NCI-H526 treated with DMSO at 0.1 percent for 48 hours (cell line): ENCODE measurements at places on chromosomes 6 and 20.

- DNase-seq: no peak
Measured at GRCh38 chr6:18330548-18331081, 56.5 kb upstream of the RNF144B start.

GRCh38 chr20:51687108-51687507 lies 81.1 kb downstream of the ATP9A start:
- DNase-seq: no peak

GRCh38 chr6:130116273-130116672 lies 97.9 kb downstream of the L3MBTL3 start:
- no peak for DNase-seq

GRCh38 chr20:54061101-54061881 lies 9.1 kb downstream of the BCAS1 start:
- DNase-seq: no peak

DNA sequence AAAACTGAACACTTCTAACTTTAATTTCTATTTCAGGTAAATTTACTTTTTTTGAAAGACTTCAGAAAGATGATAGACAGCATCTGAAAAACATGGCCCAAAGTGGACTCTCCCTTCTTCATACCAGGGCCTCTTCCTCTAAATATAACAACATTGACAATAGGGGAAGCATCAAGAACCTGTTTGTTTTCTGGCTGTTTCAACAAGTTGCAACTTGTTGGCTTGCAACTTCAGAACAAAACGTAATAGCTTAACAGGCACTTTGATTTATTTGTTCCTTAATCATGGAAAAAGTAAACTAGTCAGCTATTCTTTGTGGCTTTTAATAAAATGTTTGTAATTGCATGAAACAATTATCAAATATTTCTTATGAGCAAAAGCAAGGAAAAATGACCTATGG lies 34.3 kb downstream of the RGS17 start:
- no peak for DNase-seq

- DNase-seq: peak; percentile 84
Measured at GRCh38 chr20:49484180-49485140, 2.0 kb upstream of the KCNB1 start.

DNA sequence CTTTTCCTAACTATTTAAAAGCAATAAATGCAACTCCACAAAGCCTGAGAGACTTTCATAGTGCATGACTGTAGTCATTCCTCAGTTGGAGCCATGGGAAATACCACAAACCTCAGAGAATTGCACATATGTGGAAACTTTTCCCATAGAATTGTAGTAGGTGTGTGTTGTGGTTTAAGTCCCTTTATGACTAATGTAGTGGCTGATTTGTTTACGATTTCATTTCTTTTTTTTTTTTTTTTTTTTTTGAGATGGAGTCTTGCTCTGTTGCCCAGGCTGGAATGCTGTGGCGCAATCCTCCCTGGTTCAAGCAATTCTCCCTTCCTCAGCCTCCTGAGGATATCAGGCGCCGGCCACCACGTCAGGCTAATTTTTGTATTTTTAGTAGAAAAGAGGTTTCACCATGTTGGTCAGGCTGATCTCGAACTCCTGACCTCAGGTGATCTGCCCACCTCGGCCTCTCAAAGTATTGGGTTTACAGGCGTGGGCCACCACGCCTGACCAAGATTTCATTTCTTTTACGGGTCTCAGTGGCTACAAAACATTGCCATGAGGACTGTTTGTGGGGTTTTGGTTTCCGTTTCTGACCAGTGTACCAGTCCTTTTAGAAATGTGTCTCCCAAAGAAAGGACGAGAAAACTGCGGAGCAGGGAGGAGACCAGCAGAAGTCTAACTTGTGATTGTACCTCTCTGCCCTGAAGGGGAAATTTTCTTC lies 212.1 kb upstream of the MARCKS start:
- no peak for DNase-seq

DNA sequence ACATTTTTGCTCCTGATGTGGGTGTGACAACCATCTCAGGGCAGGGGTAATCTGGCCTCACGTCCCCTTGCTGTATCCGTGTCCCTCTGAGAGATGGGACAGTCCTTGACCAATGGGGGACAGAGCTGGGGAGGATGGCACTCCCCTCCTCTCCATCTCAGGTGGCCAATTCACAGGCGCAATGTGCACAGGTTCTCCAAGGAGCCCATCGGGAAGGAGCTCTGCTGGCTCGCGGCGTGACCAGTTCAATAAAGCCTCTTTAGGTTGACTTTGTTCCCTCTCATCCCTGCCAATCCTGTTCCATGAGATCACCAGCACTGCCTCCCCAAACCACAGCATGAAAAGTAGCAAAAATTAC lies 196.3 kb upstream of the SLC24A3 start:
- DNase-seq: no peak

- DNase-seq: no peak
Measured at GRCh38 chr6:168099201-168100010, 20.4 kb upstream of the FRMD1 start.

DNA sequence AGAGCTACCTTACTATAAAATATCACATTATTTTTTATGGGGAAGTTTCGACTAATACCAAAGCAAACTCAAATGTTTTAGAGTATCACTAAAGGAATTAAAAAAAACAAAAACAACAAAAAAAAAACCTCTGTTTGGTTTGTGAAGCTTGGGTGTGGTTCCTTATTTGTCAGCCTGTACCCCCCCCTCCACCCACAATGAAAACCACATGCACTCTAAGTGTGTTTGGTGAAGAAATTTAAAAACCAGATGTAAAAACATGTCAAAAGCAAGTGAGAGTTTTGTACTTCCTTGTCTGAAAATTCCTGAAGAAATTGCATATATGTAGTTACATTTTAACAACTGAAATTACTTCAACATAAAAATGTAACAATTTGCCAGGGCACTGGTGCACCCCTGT lies 3.1 kb downstream of the STK38 start:
- DNase-seq: no peak

DNA sequence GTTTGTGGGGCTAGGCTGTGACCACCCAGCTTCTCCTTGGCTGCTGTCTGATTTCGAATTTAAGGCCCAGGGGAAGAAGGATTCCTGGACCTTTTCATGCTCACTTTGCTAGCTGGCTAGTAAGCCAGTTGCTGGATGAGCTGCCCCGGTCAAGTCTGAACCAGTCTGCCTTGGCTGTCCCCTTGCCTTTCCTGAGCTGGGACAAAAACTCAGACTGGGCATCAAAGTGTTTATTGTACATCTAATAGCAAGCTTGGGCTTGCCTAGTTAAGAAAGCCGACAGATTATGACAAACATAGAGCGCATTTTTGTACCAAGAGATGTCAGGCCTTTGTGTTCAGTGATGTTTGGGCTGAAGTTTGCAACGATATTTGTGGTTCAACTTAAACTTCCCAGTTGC lies 750 bp upstream of the PAK5 start:
- no peak for DNase-seq

DNA sequence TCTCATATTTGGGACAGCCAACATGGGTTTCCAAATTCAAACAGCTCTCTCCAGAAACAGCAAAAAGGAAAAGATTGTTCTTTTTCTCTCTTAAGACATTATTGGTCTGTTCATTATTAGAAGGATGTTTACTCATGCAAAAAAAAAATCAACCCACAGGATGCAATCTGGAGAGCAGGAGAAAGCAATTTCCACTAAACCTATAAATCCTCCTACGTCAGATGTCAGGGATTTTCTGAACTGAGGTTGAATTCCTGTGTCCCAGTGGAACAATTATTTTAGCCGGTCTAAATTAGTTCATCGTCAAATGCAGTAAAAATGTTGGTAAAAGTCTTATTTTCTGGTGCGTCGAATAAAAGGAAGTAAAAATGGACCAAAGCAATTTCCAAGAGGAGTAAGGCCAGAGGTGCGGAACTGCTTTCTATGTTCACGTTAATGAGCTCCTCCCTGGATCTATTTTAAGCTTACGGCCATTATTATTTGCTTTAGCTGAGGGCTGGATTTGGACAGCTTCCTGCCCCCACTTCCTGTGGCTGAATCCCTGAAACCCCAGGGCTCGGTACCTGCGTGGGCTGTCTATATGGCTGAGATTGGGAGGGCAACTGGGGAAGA lies at the start of gene GABRR1:
TSS of gene GABRR1 (minus strand) at position 60 of the 612 bp plus-strand sequence. CDS start at position 24, 36 bp downstream.
- DNase-seq: no peak

DNA sequence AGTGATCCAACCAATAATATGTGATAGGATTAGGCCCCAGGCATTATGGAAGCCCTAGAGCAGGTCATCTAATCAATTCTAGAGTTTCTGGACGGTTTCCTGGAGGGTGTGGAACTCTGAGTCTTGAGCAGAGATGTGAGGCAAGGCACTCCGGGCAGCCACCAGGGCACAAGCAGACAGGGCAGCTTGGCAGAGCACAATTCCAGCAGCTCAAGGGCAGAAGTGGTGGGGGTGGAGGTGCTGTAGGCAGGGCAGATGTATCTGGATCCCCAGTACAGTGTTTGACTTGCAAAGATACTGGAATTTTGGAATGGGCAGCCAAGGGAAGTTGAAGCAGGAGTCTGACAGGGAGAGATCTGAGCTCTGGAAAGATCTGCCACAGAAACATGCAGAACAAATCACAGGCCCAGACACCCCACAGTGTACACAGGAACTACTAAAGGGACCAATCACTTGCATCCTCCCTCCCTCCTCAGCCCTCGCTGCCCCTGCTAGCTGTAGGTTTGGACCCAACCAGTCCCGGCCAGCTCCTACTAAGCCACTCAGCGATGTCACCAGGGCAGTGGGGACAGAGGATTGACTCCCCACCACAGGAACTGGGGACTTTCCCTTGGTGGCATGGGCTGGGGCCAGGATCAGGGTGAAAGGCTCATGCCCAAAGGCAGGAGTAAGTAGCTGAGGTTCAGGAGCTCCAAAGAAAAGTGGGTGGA lies 47.0 kb downstream of the TFEB start:
- DNase-seq: no peak

DNA sequence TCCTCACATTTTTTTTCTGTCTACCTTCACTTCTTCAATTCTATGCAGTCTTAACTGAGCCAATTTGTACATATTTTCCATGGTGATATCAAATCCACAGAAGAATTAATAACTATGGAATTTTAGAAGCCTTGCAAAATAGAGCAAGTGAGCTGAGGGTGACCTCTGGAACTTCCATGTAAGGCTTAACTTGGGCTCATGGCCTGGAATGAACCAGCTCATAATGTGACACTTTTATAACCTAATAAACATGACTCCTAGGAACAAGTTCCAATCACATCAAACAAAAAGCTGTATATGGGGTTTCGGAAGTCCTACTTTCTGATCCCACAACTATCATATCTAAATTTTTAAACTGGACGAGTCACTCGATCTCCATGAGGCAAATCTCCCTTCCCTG lies 232.4 kb downstream of the FOXA2 start:
- no peak for DNase-seq

GRCh38 chr20:61686051-61686936 lies 379.4 kb downstream of the TAF4 start:
- DNase-seq: no peak

DNA sequence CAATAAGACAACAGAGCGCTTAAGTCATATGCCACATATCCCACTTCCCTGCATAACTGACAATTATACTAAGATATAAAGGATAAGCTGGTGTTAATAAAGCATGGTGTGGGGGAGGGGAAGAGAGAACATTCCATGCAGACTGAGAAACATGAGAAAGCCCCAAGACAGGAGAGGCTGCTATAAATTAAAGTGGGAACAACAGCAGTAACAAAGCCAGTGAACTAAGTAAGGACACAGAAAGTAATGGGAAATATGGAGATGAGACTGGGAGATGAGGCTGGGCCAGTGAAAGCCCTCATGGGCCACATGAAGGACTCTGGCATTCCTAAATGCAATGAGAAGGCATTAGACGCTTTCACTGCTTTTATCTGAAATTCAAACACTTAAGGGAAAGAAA lies 41.3 kb downstream of the SESN1 start:
- DNase-seq: no peak

DNA sequence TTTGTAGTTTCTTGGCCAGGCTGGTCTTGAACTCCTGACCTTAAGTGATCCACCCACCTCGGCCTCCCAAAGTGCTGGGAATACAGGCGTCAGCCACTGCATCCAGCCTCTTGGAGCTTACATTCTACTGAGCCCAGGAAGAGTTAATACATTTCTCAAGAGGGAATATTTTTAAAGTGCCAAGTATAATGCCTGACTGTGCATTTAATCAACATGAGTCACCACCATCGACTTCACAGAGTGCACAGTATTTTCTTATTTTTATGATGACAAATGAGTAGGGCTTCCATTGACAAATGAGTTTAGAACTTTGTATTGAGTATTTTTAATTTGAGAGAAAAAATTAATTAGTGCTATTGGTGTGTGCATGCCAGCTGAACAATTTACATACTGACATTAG lies 72.2 kb downstream of the SASH1 start:
- no peak for DNase-seq

- DNase-seq: no peak
Measured at GRCh38 chr6:37804586-37804985, 14.9 kb upstream of the ZFAND3 start.

DNA sequence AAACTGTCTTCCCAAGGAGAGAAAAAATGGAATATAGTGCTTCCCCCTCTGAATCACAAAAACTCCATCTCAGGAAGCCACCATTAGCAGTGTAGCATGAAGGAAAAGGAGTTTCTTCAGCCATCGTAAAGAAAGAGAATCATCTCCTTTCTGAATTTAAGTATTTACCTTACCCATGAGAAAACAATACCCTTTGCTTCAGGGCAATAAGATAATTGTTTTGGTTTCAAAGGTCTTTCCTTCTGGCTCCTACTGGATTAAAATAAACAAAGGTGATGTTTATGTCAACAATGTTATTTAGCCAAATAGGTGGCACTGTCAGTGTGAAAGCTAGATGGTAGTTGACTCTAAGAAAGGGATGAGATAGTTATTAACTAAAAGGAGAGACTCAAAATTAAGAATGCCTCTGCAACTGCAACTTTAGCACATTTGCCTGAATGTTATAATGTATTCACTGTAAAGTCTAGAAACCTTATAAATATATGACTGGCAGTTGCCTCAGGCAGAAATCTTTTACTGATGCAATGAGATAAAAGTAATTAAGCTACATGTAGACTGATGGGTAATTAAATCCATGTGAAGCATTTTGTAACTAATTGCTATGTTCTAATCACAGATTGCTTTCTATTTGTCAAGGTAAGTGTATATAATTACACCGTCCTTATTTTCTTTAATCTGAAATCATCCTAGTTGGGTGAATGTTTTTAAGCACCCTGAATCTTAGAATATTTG lies 399.0 kb downstream of the CDKAL1 start:
- DNase-seq: no peak
